HFFc6 (cell line): ENCODE measurements at places on chromosomes 5 and 9. TPM values are rescaled to one million over a fixed set of nuclear protein-coding genes. Genes with fewer than 3 reads are reported as not detected.

DNA sequence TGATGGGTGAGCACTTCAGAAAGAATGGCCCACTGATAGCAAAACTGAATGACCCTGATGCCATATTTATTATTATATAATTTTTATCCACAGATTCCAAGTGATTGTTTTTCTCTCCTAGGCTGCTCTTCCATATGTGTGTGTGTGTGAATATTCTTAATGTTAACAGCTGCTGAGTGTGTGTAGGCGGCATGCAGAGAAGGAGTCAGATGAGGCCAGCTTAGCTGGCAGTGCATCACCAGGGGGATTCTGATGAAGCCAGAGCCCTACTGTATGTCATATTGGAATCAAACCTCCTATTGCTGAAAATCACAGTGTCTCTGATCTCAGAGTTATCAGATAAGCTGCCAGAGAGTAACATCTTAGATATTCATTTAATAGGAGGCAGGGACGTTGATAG lies 177.1 kb downstream of the DMAC1 start:
- H3K4me1 ChIP-seq = no peaks in the 10 kb centered on the region
- H3K27me3 ChIP-seq = no peaks in the 10 kb centered on the region
- H3K4me3 ChIP-seq = no peak overlapping the region
- no peak overlapping the region for H3K27ac ChIP-seq

GRCh38 chr9:137026828-137027227 lies 1.2 kb downstream of the ABCA2 start:
- H3K27ac ChIP-seq = no peak overlapping the region
- H3K4me3 ChIP-seq = peak overlapping the region; percentile 86
- peaks cover 3% of the 10 kb centered on the region; the same call in 1 of the 2 replicates for H3K27me3 ChIP-seq

DNA sequence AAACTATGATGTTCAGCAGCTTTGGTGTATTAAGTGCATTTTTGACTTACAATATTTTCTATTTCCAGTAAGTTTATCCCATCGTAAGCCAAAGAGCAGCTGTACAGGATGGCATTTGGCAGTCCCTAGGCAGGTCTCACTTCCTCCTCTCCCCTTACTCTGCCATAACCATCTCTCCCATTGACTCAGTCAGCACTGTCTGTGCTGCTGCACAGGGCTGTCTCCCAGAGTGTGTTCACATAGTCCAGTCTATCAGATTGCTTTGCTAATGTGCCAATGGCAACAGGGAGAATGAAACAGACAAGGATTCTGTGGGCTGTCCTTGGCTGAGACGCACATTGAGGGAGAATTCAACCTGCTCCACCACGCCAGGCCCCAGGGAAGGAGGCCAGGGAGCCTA lies 47.0 kb upstream of the CAST start:
- no peak overlapping the region for H3K27ac ChIP-seq
- H3K27me3 ChIP-seq = no peaks in the 10 kb centered on the region; the same call in 1 of the 2 replicates
- DNase-seq = no peak
- peaks cover 9% of the 10 kb centered on the region for H3K36me3 ChIP-seq

GRCh38 chr9:121974421-121974820 lies 118.7 kb downstream of the TTLL11 start:
- DNase-seq = no peak
- peaks cover 64% of the 10 kb centered on the region for H3K4me1 ChIP-seq
- 0 out of 2 replicates have a peak, but pooled peaks cover 6% of the 10 kb centered on the region for H3K36me3 ChIP-seq
- H3K27ac ChIP-seq = peak overlapping the region; percentile 24; the same call in 1 of the 2 replicates
- H3K4me3 ChIP-seq = no peak overlapping the region

- peaks cover 7% of the 10 kb centered on the region; the same call in 1 of the 2 replicates for H3K4me1 ChIP-seq
- no peaks in the 10 kb centered on the region for H3K36me3 ChIP-seq
- peaks cover 20% of the 10 kb centered on the region for H3K27me3 ChIP-seq
- DNase-seq = no peak
- H3K4me3 ChIP-seq = no peak overlapping the region
Observed at GRCh38 chr5:142842994-142843905, 73.1 kb downstream of the ARHGAP26 start.

- no peak for DNase-seq
- H3K36me3 ChIP-seq = no peaks in the 10 kb centered on the region
- no peak overlapping the region for H3K27ac ChIP-seq
- H3K4me3 ChIP-seq = no peak overlapping the region
Observed at GRCh38 chr9:130766021-130766926, 68.8 kb upstream of the ABL1 start.

TMEM215 gene
- not detected in 3 replicates for total RNA-seq

FBP2 gene
- not detected in 2 replicates for total RNA-seq

EXOSC2 gene
- 27.8 to 41.3 TPM (median 38.1 TPM) in 3 replicates for total RNA-seq
